Activated CD4-positive, alpha-beta T cell treated with anti-CD3 and anti-CD28 coated beads, Interleukin-2, Interleukin-4, amounts not matched to agents 100 ng/mL and 50 ng/mL, durations not matched to agents 16 hours and 8 hours (primary cell): ENCODE measurements at places on chromosomes 16 and 17.
A peak's percentile ranks its signal among the peaks of the same experiment; 100 is the strongest.

- peak; percentile 77 for DNase-seq
Measured at GRCh38 chr17:3712811-3713463, 10.8 kb upstream of the HASPIN start.

GRCh38 chr16:83351846-83352245 lies 455.9 kb upstream of the HSBP1 start:
- DNase-seq, result no peak

GRCh38 chr17:78781104-78781892 lies 775 bp downstream of the CYTH1 start:
- no peak for DNase-seq

GRCh38 chr17:9291912-9292560 lies 270.7 kb downstream of the NTN1 start:
- peak; percentile 28 for DNase-seq

- no peak for DNase-seq
Measured at GRCh38 chr16:62692685-62693084, 656.4 kb upstream of the CDH8 start.

DNA sequence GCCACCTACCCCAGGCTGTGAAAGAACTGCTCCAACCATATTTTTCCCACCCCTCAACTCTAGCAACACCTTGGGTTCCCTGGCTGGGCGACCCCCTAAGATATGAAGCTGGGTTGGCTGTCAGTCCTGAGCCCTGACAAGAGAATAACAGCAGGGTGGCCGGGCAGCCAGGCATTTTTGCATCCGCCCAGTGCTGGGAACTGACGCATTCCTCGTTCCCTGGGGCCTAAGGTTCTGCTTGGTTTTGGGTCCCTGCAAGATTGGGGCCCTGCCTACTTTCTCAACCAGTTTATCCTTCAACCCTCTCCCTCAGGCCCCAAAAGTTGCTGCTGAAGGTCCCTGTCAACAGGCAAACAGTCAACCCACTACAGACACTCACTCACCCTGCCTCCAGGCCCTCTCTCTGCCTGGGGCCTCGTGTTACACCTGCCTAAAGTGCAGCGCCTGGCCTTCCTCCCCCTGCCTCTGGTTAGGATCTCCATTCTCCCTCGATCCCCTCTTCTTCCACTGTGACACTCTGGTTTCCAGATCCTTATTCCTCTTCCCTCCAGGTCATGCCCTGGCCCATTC lies 151.5 kb downstream of the STX8 start:
- no peak for DNase-seq

DNA sequence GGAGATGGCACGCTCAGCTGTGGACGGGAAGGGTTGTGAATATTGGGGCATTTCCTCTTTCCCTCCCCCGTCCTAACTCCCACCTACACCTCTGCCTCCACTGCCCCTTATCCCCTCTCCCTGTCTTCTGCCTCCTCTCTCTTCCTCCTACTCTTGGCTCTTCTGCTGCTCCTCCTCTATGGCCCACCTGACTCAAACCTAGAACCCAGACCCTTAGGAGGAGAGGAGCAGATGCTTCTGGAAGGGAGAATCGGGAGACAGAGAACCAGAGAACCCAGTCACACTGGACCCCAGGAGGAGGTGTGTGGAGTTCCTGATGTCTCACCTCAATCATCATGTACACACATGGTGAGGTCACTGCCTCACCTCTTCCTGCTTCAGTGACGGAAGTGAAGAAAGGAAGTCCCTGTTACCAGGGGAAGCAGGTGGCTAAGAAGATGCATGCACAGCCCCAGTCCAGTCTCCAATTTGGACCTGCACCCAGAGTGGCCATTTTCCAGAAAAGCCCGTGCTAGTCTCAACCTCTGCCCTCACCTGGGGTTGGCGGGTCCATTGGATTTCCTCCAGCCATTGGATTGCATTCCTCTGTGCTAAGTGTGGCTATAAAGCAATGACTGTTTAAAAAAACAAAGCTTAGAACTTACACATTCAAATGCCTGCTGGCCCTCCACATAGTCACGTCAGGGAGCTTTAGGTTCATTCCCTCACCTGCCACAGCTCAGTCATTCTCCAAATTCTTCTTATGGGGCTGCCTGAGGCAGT lies 4.0 kb downstream of the RNF222 start:
- peak; percentile 42 for DNase-seq

- no peak for DNase-seq
Measured at GRCh38 chr16:26688699-26689098, 378.0 kb upstream of the C16orf82 start.

GRCh38 chr16:53068423-53068833 lies 13.6 kb downstream of the CHD9 start:
- no peak for DNase-seq

DNA sequence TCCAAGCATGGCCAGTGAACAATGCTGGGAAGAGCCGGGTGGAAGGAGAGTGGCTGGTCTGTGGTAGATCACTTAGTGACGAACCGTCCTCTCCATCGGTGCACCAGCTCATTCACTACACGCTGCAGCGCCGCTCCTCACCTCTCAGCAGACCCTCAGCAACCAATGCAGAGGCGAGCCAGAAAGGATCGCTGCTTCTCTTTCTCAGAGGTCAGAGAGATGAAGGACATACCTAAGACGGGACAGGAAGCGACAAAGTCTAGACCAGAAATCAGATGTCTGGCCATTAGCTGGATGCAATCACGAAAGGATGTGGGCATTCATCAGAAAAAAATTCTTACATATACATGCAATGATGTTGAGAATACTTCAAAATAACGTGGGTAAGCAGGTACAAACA lies 26.9 kb downstream of the NSMCE1 start:
- DNase-seq, result no peak

DNA sequence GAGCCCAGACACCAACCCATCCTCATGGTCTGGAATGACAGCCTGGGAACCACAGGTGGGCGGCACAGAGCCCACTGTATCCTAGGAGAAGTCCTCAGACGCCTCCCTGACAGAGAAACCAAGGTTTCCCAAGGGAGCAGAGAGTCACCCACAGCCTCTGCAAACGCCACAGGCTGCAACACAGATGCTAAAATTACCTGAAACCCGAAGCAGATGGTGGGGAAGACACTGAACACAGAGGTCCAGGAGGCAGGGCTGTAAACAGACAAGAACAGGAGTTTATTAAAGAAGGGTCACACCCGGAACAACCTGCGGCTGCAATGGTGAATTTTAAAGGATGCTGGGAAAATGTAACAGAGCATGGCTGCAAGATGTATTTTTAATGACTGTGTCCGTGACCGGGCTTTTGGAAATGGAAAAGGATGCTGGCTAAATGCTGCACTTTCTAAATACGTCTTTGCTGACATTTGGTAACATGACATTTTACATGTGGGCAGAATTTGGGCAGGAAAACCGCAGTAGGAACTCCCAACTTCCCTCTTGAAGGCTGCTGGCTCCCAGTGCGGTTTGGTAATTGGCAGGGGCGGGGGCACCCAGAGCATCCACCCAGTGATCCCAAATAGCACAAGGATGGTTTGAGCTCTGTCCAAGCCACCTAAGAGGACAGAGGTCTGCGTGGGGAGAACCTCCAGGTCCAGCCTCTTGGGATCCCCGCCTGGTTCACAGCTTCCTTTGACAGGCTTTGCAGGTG lies 13.1 kb downstream of the SLC38A8 start:
- no peak for DNase-seq
